ENCODE measurements at places on chromosomes 3 and 15.

GRCh38 chr15:68585574-68586273 lies 6.9 kb downstream of the CORO2B start:
- no peak for DNase-seq

DNA sequence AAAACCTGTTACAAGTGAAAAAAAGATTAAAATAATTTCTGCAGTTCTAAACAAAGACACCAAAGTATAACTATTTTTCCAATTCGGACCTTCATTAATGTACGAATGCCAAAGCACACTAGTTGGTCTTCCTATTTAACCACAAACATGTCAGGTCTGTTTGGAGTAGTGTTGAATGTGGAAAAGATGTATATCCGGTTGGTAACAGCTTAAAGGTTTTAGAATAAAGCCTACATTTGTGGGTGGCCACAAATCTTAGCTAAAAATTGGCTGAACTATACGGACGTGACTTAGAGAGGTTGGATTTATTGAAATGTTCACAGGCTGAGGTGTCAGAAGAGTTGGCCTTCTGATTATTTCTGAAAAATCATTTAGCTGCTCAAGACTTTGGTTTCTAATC lies 78.4 kb downstream of the FSIP1 start:
- DNase-seq = no peak

- no peak for DNase-seq
Observed at GRCh38 chr3:155946178-155946577, 75.7 kb downstream of the GMPS start.

GRCh38 chr15:31300981-31301672 lies 25.5 kb upstream of the KLF13 start:
- DNase-seq = no peak

DNA sequence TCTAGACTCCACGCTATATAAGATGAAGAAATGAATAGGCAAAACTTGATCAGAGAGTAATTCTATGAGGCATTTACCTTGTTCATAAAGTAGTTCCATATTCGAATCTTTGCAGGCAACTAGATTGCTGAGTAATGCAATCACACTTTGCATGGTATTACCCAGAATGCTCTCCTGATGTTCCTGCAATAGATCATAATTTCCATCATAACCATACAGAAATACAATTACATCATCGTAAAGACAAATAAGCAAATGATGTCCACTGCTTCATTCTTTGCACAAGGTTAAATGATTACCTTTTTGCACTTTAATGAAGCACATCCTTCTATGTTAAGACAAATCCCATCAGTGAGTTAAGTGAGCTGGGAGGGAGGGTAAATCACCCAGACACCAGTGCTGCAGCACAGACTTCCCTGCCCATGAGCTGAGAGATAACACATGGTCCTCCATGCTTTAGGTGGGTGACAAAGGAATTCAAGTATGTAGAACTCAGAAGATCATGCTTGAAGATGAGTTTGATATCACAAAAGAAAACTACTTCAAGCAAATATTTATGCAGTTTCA lies 366.7 kb downstream of the CTNNB1 start:
- no peak for DNase-seq

GRCh38 chr3:105823149-105823867 lies 45.5 kb downstream of the CBLB start:
- DNase-seq = peak; percentile 75

GRCh38 chr3:197329382-197329781 lies 31.0 kb upstream of the DLG1 start:
- no peak for DNase-seq

- no peak for DNase-seq
Observed at GRCh38 chr3:126459111-126459762, 16.5 kb downstream of the ZXDC start.

- DNase-seq = peak; percentile 45
Observed at GRCh38 chr3:106172780-106173179, 304.0 kb upstream of the CBLB start.

DNA sequence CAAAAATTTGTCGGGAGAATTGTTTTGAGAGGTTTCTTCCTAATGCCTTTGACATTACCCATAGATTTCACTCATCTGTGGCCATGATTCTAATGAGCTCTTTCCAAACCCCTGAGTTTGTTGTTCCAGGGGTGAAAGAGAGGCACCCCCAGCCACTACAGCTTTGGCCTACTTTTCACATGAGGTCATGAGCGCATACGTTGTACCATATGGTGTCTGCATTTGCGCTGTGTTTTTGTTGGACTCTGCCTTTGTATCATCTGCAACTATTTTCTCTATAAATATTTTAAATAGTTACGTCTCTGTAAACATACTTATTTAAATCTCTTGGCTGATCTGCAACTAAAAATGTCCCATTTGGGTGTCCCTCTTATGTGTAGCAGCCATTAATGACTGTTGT lies 107.9 kb downstream of the LRTM1 start:
- DNase-seq = no peak

DNA sequence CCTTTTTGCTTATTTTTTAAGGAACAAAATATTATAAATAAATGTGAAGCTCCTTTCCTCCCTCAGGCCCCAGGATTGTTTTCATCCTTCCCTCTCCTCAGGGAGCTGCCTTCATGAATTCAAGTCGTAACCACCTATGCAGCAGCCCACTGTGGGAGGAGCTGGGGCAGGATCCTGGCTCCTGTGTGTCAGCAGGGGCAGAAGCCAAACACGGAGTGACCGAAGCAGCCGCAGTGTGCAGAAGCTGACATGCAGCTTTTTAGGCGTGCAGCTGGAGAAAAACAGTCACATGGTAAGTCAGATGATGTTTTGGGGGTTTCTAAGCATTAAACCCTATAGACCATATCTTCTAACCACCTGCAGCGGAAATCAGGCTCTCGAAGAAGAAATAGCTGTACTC lies 231.3 kb downstream of the OCA2 start:
- DNase-seq = no peak

DNA sequence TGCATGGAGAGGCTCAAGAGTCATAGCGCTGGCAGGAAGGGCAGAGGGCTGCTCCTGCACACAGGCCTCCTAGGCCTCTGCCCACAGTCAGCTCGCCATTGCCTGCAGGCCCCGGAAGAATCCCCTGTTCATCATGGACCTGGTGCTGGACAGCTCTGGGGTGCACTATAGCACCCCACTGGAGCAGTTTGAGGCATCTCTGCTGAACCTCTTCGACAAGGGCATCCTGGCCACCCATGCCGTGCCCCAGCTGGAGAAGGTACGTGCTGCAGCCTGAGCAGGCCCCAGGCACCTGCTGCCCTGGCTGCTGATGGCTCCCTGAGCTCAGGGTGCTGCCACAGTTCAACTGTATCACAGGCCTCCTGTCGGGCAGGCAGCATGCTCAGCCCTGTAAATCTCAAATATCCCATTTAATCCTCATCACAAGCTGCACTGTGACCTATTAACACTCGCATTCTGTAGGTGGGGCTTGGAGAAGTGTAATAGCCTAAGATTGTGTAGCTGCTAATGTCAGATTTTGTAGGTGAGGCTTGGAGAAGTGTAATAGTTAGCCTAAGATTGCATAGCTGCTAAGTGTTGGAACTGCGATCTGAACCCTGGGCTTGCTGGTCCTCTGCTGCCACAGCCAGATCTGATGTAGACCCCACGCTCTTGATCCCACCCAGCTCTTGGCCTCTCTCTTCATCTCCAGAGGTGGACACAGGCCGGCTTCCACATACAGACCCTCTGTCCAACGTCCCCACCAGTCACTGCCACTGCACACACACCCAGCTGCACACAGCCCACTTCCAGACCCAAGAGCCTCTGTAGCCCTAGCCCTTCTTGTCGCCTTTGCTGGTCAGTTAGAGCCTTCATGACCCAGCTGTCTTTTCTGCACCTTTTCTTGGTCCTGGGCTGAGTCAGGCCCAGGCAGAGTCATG lies 31.9 kb downstream of the DNAH1 start:
- no peak for DNase-seq

DNA sequence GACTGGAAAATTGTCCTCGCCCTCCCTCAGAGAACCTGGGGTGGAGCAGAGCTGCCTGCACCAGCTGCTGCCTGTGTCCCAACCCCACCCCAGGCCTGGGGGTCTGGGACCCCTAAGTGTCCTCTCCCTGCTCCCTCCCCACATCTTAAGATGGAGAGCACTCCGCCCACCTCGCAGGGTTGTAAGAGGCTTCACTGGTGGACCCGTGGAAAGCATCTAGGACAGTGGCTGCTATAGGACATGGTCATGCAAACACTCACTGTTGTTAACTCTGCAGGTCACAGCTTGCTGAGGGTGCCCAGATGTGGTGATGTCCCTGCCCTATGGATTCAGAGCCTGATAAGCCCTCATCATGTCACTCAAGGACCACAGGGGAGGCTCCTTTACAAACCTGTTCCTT lies 62.0 kb upstream of the ARNT2 start:
- no peak for DNase-seq

DNA sequence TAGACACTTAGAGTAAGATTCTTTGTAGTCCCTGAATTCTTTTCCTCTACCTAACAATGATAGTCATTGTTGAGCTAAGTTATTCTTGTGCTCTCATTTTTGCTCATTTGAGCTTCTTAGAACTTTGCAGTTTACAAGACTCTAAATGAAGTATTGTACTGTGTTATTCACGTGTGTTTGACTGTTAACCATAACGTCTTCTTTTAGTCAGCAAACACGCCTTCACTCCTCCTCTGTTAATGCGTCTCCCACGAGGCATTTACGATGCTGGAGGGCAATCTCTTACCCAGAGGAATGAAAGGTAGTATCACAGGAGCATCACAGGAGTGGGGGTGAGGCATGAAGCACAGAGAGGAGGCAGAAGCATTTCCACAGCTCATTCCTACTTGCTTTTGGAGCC lies 14.8 kb upstream of the P2RY14 start:
- no peak for DNase-seq

- no peak for DNase-seq
Observed at GRCh38 chr3:116226266-116226665, 219.0 kb downstream of the LSAMP start.

GRCh38 chr15:32685576-32685975 lies 32.2 kb upstream of the GREM1 start:
- no peak for DNase-seq

- no peak for DNase-seq
Observed at GRCh38 chr15:79265167-79265566, 17.4 kb upstream of the ANKRD34C start.

GRCh38 chr3:195701042-195701915 lies 19.5 kb upstream of the MUC20 start:
- no peak for DNase-seq

GRCh38 chr3:139227165-139227564 lies 116.7 kb upstream of the MRPS22 start:
- DNase-seq = no peak

DNA sequence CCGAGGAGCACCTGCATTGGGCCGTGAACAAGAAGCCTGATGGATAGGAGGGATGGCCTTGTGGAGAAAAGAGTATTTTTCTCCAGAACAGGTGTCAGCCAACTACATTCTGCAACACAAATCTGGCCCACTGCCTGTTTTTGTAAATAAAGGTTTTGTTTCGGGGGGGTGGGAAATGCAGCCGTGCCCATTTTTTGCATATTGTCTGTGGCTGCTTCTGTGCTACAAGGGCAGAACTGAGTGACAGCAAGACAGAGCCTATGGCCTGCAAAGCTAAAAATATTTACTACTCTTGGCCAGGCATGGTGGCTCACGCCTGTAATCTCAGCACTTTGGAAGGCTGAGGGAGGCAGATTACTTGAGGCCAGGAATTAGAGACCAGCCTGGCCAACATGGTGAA lies 95.9 kb upstream of the AKAP13 start:
- no peak for DNase-seq

DNA sequence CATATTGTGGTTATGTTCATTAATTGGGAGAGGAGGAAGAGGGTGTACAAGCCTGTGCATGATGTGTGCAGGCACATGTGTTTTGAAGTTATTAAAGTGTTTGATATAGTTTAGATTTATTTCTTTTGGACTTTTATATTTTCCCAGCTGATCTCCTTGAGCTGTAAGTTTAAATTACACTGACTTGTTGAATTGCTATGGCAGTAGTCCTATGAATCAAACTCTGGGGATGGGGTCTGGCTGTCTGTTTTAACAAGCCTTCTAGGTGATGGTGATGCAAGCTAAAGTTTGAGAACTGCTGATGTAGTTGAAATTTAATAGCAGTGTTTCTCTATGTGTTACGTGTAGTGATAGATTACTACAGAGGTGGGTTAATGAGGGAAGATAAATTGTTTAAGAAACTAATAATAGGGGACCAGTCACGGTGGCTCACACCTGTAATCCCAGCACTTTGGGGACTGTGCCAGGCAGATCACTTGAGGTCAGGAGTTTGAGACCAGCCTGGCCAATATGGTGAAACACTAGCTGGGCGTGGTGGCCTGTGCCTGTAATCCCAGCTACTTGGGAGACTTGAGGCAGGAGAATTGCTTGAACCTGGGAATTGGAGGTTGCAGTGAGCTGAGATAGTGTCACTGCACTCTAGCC lies 7.0 kb downstream of the ARIH1 start:
- DNase-seq = no peak

DNA sequence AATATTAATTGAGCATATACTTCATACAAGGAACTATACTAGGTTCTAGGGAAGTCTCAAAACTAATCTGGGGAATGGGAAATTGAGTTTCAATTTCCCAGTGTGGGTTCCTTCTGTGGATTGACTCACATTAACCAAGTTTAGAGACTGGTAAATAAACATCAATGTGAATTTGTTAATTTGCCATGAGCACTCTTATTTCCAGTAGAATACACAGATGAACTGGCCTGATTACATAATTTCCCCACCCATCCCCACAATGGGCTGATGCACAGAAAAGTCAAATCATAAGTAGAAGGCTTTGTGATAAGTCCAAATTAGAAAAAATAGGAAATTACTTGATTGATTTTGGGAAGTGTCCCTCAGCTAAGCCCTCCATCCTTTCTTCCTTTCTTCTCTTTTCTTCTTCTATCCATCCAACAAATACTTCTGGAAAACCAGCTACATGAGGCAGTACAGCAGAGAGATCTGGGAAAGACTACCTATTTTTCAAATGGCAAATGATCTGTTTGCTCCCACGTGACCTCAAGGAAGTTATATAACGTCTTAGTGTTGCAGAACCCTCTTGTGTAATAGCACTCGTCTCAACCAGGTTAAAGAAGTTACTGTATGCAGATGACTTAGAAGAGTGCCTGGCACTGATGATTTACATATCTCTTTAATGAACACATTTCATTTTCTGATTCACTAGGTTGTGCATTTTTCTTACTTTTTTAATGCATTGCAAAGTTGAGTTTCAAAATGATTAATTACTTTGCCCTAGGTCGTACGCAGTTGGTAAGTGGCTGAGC lies 312.3 kb downstream of the SV2B start:
- no peak for DNase-seq

DNA sequence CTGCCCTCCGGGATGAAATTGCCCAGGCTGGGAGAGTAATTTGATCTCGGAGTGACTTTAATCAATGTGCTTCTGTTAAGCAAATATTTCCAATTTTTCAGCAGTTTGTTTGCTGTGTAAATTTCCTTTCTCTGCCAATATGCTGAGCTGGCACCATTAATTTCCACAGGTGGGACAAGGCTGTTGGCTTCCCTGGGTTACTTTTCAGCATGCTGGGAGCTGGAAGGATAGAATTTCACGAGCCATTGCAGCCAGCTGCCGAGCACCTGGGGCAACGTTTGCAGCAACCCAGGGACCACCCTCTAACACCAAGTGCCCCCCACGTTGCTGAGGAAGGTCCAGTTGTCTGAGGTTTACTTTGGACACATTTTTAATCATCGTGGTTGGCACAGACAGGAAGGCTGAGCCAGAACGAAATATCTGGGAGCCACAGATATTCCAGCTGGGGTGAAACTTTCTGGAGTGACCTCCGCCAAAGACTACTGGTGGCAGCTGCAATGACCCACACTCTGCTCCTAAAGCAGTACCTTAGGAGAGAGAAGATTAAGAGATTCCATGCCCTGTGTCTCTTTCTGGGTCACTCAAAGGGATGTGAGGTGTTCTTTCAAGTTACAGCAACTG lies 293.3 kb upstream of the RGMA start:
- no peak for DNase-seq

GRCh38 chr15:69573815-69574475 lies 121.3 kb downstream of the RPLP1 start:
- peak; percentile 24 for DNase-seq
